ENCODE measurements at places on chromosomes 2 and 18.
A peak's percentile ranks its signal among the peaks of the same experiment; 100 is the strongest.

- DNase-seq, result no peak
These were observed 322.8 kb downstream of the RIT2 start for GRCh38 chr18:42792731-42793130.

DNA sequence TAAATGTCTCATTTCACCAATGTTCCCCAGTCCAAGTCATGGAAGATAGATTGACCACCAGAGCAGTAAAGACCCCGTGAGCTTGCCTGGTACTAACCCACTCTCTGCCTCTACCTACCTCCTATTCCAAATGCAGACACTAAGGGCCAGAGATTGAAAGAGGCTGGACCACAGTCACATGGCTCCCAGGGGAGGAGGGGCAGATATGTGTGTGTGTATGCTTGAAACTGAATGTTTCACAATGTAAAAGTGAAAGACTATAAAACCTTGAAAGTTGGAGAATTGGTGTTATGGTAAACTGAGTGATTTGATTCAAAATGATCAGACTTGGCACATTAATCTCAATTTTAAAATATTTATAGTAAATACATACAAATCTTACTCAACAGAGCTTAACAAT, 21.7 kb upstream of the KLHL29 start:
- DNase-seq, result no peak

DNA sequence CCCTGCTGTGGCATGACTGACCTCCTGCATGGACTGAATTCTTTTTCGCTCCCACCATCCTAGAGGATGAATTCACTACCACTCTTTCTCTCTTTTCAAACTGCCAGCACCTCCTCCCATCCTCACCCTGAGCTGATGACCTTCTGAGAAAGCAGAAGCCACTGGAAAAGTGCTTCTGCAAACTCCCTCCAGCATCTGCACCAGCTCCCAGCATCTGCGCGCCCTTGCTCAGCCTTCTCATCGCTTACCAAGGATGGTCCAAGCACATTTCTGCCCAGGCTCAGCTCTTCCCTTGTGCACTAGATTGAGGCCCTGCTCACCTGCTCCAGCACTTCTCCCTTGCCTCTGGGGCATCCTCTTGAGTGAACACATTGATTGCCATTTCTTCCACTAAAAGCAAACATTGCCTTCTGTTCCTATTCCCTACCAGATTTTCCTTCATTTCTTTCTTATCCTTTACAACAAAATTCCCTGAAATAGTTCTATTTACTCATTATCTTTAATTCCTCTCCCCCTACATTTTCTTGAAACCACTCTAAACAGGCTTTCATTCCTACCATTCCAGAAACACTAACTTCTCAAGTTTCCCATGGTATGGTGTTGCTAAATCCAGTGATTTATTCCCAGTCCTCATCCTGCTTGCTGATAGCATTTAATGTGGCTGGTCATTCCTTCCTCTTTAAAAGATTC, 42.7 kb upstream of the IL1RL1 start:
- DNase-seq, result no peak

DNA sequence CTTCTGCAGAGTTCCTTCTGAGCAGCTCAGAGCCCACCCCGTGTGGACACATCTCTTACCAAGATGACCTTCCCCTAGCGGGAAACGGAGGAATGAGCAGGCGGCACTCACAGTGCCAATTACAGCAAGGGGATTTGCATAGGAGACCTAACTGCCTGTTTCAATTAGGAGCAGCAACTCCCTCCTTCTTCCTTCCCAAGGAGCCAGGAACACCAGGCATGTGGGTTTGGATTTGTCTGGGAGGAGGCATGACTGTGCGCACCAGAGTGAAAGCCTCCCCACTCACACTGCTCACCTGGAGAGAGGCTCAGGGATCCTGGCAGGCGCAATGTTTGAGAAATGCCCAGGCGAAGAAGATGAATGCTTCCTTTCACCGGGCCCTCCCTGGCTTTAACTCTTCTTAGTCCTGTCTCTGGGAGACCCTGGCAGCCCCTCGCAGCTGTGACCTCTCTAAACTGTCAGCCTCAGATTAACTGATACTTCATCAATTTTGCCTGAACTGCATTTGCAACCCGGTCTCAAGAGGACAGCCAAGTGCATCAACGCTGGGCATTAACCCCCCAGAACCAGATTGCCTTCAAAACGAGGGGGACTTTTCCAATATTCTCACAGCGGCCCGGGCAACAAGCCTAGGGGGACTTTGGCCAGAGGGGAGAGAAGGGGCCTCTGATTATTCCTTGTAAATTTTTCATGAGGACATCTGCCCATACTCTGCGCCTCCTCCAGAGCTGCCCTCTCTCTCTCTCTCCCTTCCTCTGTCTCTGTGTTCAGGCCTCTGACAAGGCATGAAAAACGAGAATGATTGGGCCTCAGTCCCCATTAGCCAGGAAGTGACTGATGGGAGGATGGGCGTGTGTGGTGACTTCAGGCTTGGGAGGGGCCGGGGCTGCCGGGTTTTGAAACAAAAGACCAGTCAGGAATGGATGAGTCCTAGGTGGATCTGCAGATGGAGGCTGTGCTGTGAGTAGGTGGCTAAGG, 93.8 kb downstream of the CMPK2 start:
- no peak for DNase-seq

GRCh38 chr2:11213090-11213638, 57.9 kb downstream of the SLC66A3 start:
- no peak for DNase-seq

DNA sequence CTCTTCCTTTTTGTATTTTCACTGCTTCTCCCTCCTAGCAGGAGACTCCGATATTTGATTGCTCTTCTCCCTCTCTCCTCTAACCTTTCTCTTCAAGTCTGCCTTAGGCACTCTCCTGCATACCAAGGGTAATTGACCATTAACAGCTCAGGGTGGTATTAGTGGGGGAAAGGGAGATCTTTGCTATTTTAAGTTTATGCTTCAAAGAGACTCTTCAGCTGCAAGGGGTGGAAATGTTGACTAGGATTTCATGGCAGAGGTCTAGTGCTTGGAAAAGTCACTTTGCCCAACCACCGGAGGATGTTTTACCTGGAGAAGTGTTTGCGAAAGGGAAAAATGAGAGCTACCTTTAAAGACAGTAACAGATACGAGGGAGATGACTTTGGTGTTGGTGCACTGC, 453.7 kb downstream of the SLC4A3 start:
- DNase-seq, result no peak

DNA sequence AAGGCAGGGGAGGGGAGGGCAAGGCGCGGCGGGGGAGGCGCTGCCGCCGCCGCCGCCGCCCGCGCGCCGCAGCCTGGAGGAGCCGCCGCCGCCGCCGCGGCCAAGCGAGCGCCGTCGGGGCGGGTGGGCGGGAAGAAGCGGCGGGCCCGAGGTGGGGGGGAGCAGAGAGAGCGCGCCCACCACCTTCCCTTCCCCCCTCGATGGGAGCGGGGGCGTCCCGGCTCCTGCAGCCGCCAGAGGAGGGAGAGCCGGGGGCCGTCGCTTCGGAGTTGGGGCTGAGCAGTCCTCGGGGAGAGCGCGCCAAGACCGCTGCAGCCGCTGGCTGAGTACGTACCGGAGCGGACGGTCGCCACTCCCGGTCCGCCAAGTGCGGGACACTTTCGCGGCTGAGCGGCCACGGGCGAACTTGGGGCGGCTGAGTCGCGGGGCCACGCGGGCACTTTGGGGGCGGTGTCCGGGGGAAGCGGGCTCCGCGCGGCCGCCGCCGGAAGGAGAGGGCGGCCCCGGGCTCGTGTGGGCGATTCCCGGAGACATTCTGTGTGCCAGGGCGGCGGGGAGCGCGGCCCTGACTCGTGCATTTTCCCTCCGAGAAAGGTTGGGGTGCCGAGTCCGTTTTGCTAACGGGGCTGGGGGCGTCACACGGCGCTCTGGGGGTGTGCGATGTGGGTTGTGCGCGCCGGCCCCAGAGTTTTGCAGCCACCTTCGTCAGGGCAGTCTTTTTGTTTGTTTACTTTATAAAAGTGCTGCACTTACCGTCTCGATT, at the start of gene NAB1:
NAB1 (plus strand) TSS at position 49 of the 763 bp plus-strand sequence. CDS start 10,094 bp downstream, outside the sequence.
- peak; percentile 43 for DNase-seq

- no peak for DNase-seq
These were observed 5.4 kb downstream of the RAB11FIP5 start for GRCh38 chr2:73107211-73107926.

GRCh38 chr2:129565551-129566109, 413.8 kb upstream of the RAB6C start:
- DNase-seq, result no peak

DNA sequence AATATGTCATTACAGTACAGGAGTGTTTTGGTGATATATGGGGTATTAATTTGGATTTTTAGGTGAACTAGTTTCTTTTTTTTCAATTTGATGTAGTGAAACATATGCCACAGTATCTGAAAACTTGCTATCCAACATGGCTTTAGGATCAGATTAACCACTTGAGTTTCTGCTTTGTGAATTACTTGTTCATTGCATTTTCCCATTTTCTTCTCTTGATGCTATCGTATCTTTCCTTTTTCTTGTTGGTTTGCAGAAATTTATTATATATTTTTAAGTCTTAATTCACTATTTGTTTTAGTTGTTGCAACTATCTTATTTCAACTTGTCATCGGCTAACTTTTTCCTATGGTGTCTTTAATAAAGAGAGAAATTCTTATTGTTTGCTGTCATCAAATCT, 8.8 kb downstream of the IL36A start:
- DNase-seq, result no peak

- no peak for DNase-seq
These were observed 295.3 kb upstream of the COL3A1 start for GRCh38 chr2:188678882-188679281.
